ENCODE measurements at places on chromosomes 6 and 20.

GRCh38 chr6:41967312-41968287 is 26.0 kb upstream of the CCND3 start:
- DNase-seq, result no peak

- no peak for DNase-seq
Observed at GRCh38 chr6:133764008-133764753, 124.7 kb upstream of the TCF21 start.

- no peak for DNase-seq
Observed at GRCh38 chr20:22248051-22248667, 336.2 kb downstream of the FOXA2 start.

DNA sequence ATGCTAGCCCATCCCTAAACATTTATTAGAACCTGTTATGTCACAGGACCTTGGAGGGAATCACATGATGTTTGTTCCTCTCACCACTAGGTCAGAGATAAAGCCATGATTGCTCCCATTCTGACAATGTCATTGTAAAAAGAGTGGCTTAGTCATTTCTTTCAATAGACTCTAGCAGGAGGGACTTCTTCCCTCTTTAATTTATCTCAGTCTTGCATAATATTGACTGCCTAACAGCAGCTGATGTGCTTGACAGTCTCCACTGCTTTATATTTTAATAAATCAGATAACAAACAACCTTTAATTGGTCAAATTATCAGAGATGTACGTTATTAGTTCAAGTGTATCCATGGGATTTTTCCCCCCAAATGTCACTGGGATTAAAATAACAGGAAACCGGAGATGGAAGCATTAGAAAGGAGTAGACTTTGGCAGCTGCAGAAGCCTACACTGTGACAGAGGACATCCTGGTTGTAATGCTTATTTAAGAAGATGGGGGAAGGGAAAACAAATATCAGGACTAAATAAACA is 39.6 kb downstream of the LAMA4 start:
- DNase-seq, result no peak

- DNase-seq, result no peak
Observed at GRCh38 chr20:32649697-32650400, 23.9 kb downstream of the C20orf203 start.
